RWPE1 (cell line): ENCODE measurements at places on chromosomes 5 and 9.

GRCh38 chr5:171599411-171599810 is 180.0 kb downstream of the FGF18 start:
- DNase-seq, result no peak

- no peak for DNase-seq
Observed at GRCh38 chr5:121841892-121842291, 9.8 kb upstream of the FTMT start.

DNA sequence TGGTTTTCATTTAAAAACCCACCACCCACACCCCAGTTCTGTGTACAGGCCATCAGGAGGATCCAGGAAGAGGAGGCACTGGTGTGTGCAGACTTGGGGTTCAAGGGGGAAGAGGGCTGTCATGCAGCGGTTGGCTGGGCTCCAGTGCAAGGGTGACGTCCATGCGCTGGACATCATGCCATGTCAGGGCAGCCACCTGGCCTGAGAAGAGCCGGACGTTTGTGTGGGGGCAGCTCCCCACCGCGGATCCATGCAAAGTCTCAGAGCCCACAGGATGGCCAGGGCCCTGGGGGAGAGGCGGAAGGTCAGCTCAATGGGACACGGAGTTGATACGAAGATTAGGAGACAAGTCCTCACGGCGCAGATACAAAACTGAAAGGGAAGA is 11.1 kb downstream of the BRD9 start:
- no peak for DNase-seq

GRCh38 chr5:5494489-5495402 is 72.3 kb downstream of the ICE1 start:
- peak; percentile 41 for DNase-seq

DNA sequence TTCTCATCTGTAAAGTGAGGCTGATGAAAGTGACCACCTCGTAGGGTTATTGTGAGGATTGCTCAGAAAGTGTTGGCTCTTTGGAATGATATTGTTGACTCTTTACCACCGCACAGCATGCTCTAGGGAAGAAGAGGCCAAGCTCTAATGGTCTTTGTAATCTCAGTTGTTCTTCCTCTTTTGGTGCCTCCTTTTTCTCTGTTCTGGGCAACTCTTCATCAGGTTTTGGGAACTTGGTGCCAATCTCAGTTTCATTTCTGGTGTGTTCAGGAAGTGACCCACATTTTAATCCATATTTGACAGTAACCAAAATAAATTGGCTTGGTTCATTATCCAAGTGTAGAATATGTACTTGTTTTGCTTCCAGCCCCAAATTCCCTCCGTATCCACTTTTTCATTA is 25.1 kb downstream of the ARHGAP26 start:
- no peak for DNase-seq

DNA sequence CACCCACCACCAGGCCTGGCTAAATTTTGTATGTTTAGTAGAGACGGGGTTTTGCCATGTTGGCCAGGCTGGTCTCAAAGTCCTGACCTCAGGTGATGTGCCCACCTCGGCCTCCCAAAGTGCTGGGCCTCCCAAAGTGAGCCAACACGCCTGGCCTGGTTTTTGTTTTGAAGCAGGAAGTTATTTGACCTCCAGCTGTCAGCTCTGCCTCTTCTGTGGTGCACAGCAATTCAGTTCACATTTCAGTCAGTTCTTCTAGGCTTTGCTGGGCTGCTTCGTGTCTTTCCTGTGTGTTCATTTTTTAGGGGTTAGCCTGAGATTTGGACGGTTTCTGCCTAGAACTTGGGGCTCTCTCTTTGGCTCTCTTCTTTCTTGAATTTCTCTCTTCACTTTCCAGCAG is 8.9 kb downstream of the LCN1 start:
- DNase-seq, result no peak

- peak; percentile 53 for DNase-seq
Observed at GRCh38 chr5:142324136-142324870, 518 bp downstream of the SPRY4 start.

DNA sequence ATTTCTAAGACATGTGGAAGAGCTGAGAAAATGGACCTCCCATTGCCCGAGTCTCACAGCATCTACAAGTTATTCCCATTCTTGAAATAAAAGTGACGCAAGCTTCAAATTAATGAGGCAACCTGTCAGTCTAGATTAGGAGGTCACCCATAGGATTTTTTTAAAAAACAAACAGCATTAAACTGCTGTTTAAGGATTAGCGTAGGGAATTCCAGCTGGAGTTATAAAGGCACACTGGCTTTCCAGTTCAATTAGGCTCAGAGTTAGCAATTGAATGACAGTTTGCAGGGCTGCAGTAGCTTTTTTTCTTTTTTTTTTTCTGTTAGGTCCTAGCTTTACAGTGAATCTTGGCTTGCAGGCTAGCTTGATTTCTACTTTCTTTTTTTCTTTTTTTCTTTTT is 16.2 kb downstream of the PRKACG start:
- DNase-seq, result no peak

GRCh38 chr9:132703336-132703735 is 33.1 kb downstream of the GTF3C4 start:
- peak; percentile 26 for DNase-seq

GRCh38 chr5:148965511-148966265 is 97.2 kb downstream of the SH3TC2 start:
- peak; percentile 99 for DNase-seq

DNA sequence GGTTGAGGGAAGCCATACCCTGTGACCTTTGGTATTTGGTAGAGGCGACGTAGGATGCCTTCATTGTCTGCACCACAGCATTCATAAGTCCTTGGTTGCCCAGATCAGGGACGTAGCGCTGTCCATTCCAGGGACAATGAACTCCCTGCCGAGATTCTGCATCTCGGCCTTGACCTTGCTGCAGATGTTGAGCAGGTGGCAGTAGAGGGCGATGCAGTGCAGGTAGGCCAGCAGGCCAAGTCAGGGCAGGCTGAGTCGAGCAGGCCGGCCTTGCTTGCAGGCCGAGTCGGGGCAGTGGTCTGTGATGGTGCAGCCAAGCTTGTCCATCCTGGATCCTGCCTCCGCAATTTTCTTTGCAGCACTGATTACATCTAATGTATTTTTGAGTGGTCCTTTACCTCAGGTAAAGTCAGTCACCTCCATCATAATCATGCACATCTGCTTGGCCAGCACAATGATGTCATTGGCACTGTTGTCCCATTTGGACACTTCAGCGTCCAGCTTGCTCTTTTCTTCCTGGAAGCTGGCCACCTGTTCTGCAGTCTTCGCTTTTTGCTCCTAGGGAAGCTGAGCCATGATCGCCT is 93.4 kb upstream of the CCDC112 start:
- no peak for DNase-seq

GRCh38 chr5:98168871-98169270 is 604.6 kb upstream of the RGMB start:
- no peak for DNase-seq

- DNase-seq, result no peak
Observed at GRCh38 chr9:134694714-134695113, 53.1 kb downstream of the COL5A1 start.

DNA sequence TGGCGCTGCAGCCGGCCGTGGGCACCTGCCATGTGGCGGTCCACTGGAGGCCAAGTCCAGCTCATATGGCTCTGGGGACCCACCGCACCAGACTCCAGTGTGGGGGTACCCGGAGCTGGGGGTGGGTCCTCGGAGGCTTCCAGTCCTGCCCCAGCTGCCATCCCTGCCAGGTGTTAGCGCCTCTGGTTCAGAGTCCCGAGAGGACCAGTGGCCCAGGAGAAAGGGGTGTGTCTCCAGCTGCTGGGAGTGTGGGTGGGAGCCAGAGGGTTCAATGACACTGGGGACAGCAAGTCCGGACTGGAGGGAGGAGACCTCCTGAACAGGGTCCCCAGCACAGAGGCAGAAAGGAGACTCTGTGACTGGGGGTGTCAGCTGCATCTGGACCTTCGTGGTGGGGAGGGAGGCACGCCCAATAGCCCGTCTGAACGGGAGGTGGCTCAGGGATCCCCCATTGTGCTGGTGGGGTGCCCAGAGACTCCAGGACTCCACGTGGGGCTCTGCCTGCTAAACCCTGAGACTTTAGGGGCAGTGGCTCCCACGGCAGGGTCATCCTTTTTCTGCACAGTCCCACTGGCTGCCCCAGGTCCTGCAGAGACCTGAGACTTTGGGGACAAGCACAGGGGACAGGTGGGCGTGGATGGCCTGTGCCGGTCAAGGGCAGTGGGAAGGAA is 2.4 kb upstream of the AHRR start:
- no peak for DNase-seq

GRCh38 chr5:169350016-169350415 is 49.1 kb upstream of the SLIT3 start:
- peak; percentile 72 for DNase-seq

DNA sequence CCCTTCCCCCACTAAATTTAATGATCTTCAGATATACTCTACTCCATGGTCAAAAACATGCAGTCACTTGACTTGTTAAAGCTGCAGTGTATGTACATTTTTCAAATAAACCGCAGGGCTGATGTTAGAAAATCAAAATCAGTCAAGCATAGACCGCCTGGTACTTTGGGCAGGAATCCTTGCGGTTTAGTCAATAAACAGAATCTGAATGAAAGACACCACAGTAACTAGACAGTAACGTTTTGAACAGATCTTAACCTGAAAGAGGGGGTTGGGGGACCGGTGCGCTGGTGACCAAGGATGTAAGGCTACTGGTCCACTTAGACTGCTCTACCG is 188.8 kb downstream of the BNC2 start:
- DNase-seq, result no peak

- no peak for DNase-seq
Observed at GRCh38 chr9:137630126-137630525, 11.3 kb downstream of the EHMT1 start.

- DNase-seq, result peak; percentile 67
Observed at GRCh38 chr9:91659529-91660495, 236.2 kb upstream of the NFIL3 start.

- DNase-seq, result no peak
Observed at GRCh38 chr5:136750224-136750862, 385.0 kb upstream of the TRPC7 start.

DNA sequence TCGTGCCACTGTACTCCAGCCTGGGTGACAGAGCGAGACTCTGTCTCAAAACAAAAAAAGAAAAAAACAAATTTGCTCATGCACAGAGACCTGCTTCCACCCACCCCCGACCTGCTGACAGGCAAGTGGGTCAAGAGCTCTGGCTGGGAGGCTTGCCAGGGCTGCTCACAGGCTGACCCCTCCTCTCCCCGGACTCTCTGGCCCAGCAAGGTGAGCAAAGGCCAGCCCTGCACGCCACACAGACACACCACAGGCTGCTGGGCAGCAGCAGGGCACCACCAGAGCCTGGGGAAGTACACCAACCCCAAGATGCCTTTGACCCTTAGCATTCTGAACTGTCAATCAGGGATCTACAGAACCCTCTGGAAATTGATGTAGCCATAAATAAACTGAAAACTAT is 29.2 kb downstream of the NSUN2 start:
- DNase-seq, result no peak

DNA sequence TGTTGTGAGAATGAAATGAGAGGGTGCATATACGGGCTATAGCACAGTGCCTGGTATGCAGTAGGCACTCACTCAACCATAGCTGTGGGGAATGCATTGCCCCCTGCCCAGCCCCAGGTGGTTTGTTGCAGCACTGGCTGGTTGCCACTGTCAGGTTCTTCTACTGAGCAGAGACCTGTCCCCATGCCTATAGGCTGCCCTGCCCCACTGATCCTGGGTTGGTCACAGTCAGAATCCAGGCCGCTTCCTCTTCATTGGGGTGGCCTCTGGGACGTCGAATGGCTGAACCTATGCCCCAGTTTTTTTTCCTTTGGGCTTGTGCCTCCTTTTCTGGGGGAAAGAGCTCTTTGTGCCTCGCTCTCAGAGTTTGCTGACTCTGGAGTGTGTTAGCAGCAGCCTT is 74.6 kb downstream of the RGS3 start:
- DNase-seq, result no peak

DNA sequence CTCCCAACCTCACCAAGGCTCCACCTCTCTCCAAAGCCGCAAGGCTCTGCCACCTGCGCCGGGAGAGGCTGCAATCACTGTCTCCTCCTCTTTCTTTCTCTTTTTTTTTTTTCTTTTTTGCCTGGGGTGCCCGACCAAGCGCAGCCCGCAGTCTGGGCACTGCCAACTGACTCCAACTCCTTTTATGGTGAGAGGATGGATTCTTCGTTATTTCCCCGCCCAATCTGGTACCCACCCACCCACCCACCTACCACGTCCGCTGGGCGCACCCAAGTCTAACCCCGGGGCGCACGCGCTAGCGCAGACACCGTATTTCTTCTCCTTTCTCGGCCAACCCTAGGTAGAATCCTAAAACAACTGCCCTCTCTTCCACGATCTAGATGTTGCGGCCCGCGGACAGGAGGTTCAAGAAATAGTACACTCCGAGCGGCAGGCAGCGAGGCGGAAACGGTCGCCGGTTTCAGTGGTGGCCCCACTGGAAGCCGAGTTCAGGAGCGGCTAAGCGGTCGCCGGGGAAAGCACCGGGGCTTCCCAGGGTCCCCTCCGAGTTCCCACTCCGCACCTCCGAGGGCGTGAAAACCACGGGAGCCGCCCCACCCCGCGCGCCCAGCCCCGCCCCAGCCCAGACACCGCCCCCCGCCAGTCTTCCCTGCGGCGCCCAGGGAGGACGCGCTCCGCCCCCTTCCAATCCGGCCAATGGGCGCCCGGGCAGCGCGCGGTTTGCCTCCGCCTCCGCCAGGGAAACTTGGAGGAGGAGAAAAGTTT is 385 bp upstream of the PTGER4 start:
- peak; percentile 97 for DNase-seq

DNA sequence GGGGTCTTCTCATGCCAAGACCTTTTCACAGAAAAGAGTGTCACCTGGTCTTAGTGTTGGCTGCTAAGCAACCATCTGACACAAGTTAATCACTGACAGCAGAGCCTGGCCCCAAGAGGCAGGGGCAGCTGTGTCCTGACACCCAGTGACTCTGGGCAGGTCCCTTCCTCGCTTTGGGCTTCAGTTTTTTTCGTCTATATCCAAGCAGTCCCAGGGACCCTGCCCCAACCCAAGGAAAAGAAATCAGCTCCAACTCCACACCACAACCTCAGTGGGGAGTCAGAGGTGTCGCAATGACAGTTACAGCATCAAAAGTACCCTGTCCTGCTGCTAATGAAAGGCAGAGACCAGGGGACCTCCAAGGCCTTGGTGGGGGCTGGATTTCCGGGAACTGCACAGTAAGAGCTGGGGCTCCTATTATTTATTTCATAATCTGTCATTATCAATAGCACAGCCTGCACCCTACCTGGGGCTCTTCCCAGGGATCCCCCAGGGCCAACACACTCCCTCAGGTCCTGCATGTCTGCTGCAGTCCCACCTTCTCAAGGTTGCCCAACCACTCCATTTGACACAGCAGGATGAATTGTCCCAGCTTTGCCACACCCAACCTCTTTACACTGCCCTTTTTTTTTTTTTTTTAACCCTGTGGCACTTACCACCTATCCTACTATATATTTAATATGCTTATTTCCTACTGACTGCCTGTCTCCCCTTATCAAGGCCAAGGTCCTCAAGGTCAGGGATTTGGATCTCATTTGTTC is 9.4 kb downstream of the ANKS6 start:
- DNase-seq, result no peak

DNA sequence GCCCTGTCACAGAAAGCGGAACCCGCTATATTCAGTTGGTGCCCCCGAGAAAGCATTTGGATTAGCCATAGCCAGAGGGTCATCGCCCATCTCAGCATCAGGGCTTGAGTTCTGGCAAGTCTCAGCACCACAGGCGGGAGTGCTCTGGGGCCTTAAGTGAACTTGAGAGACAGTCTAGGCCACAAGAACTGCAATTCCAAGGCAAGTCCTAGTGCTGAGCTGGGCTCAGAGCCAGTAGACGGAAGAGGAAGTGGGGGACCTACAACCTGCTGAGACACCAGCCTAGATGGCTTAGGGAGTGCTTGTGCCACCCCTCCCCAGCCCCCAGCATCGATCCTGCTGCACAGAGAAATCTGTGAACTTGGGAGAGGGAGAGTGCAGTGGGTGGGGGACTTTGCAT is 594.9 kb downstream of the CCDC171 start:
- DNase-seq, result no peak
